ENCODE measurements at places on chromosomes 4 and X.

DNA sequence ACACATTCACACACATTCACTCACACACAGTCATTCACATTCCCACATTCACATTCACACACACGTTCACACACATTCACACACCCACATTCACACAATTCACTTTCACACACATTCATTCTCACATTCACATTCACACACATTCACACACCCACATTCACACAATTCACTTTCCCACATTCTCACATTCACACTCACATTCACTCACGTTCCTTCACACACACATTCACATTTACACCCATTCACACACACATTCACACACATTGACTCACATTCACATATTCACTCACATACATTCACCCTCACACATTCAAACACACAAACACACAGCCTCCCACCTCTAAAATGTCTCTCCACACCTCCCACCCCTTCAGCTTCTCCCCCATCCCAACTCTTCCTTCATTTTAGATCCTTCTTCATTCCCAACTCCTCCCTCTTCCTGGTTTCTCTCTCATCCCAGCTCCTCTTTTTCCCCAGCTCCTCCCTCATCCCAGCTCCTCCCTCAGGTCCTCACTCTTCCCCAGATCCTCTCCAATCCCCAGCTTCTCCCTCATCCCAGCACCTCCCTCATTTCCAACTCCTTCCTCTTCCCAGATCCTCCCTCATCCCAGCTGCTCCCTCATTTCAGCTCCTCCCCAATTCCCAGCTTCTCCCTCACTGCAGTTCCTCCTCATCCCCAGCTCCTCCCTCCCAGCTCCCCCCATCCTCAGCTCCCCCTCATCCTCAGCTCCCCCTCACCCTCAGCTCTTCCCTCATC, 111.0 kb downstream of the FAM53A start:
- DNase-seq, result no peak

GRCh38 chr4:22474636-22475310, 41.1 kb downstream of the ADGRA3 start:
- DNase-seq, result no peak

GRCh38 chr4:134426821-134427220, 225.2 kb upstream of the PABPC4L start:
- DNase-seq, result no peak

- no peak for DNase-seq
These were observed 123.4 kb downstream of the MFAP3L start for GRCh38 chr4:169902658-169903345.

DNA sequence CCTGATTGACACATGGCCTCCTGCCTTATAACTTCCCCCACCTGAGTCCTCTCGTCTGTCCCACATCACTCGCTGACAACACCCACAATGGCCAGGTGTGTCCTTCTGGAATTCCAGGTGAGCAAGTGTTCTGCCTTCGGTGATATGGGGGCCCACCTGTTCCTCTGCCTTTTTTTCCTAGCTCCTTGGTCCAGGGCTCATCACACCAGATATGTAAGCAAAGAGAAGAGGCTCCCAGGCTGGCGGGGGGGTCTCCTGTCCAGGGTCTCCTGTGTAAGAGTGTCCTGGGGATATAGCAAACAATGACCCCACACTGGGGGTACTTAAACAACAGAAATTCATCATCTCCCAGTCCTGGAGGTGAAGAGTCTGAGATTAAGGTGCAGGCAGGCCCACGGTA, 25.2 kb downstream of the P2RY8 start:
- no peak for DNase-seq

Measured in stimulated activated CD4-positive, alpha-beta T cell treated with anti-CD3 and anti-CD28 coated beads, Interleukin-4, amount 100 ng/mL, for 48 hours (primary cell).